Mesothelial cell of epicardium (in vitro differentiated cells): ENCODE measurements at places on chromosomes 7 and 10.

DNA sequence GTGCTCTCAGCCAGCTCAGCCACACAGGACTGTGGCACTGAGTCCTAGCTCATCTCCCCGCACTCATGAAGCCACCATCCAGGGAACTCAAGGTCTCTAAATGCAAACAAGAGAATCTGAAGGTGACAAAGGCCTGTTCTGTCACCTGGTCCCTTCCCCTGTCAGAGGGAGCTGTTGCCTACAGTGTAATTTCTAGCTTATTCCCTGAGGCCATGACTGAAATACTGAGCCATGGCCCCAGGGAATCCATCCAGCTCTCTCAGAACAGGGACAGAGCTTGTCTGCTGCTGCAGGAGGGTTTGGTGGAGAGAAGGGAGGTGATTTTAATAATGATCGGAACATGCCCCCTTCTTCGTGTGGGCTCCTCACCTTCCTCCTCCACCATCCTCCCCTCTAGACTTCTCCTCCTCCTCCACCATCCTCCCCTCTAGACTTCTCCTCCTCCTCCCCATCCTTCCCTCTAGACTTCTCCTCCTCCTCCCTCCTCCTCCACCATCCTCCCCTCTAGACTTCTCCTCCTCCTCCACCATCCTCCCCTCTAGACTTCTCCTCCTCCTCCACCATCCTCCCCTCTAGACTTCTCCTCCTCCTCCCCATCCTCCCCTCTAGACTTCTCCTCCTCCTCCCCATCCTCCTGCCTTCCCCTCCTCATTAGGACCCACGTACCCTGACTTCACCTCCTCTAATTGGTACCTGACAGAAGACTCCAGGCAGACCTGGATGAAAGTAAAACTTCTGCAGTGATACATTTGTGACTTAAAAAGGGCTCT, 338.0 kb upstream of the MKI67 start:
- H3K4me3 ChIP-seq = no peak overlapping the region
- peaks cover 24% of the 10 kb centered on the region for H3K27me3 ChIP-seq
- peak; percentile 54 for DNase-seq
- no peak overlapping the region for H3K27ac ChIP-seq
- H3K36me3 ChIP-seq = no peaks in the 10 kb centered on the region

DNA sequence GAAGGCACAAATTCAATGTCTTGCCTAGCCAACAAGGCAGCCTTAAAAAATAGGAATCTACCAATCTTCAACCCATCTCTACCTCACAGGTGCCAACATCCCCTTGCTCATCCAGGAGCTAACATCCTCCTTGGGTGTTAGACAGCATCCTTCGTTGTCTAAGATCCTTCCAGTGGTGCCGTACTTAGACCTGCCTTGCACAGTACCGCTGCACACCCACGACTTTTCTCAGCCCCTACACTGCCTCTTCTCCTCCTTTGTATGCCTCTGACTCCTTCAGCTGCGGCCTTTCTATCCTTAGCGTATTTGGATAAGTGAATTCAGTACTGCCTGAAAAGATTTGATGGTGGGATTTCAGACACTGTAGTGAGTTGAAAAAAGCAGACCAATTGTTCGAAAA, 15.9 kb upstream of the PRTFDC1 start:
- DNase-seq = no peak
- no peak overlapping the region for H3K27ac ChIP-seq
- H3K27me3 ChIP-seq = no peaks in the 10 kb centered on the region
- H3K4me1 ChIP-seq = peaks cover 7% of the 10 kb centered on the region
- H3K4me3 ChIP-seq = no peak overlapping the region
- H3K36me3 ChIP-seq = no peaks in the 10 kb centered on the region

DNA sequence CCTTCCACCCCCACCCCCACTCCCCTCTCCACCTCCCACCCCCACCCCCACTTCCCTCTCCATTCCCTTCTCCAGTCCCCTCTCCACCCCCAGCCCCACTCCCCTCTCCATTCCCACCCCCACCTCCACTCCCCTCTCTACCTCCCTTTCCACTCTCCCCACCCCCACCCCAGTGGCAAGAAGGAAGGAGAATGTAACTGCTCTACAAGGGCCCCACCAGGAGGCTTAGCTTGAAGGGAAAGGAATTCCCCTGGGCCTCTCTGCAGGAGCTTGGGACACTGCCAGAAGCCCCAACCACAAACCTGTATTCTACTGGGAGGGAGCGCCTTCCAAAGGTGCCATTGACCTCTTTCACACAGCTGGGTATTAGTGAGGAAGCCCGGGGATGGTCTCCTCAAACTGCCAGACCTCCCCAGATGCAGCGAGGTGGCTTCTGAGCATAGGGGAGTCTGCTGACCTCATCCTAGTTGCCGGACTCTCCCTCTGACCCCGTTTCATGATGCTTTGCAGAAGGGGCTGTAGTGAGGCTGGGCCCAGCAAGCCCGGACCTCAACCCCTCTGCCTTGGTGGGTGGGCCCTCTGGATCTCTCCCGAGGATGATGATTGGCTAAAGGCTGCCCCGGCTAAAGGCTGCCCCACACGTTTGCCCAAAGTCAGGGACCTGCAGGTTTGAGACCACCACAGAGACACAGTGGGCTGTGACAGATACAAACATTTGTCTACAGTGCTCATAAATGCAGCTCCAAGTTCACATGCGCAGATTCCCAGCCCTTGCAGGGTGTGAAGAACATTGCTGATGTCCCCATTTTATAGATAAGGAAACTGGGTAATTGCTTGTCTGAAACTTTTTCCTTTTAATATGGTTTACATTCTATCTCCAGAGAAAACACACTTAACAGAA, 2.9 kb downstream of the DEPP1 start:
- H3K27ac ChIP-seq = peak overlapping the region; percentile 91
- DNase-seq = peak; percentile 59
- no peaks in the 10 kb centered on the region for H3K27me3 ChIP-seq
- H3K36me3 ChIP-seq = peaks cover 6% of the 10 kb centered on the region
- peaks cover 68% of the 10 kb centered on the region for H3K4me1 ChIP-seq

GRCh38 chr10:13527864-13528122, 1.0 kb downstream of the BEND7 start:
- DNase-seq = no peak
- H3K4me3 ChIP-seq = peak overlapping the region; percentile 76
- H3K36me3 ChIP-seq = peaks cover 5% of the 10 kb centered on the region
- H3K27ac ChIP-seq = peak overlapping the region; percentile 76

- no peak overlapping the region for H3K4me3 ChIP-seq
- H3K4me1 ChIP-seq = no peaks in the 10 kb centered on the region
- H3K27me3 ChIP-seq = peaks cover 9% of the 10 kb centered on the region
- no peak overlapping the region for H3K27ac ChIP-seq
Observed at GRCh38 chr7:139557857-139558581, 34.5 kb downstream of the CLEC2L start.

DNA sequence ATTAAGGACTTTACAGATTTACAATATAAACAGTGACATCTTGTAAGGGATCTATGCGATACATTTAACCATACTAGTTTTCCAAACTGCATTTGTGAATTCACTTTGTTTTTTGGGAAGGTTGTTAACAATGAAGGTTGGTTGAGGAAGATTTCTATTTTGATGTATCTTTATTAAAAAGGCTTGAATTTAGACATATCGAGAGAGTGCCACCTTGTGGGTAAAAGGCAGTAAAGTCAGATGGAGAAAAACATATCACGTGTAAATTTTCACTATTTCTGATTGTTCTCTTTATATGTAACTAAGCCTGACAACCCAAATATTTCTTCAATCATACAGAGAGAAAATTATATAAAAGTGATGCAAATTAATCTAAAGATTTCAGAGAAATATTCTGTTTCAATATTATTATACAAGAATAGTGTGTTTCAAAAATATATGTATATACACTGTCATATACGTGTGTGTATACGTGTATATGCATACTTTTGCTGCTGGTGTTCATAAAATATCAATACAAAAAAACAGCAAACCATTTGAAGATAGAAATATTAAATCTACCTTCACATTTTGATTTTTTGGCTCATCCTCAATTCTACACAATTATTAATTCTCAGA, 988.6 kb downstream of the SORCS1 start:
- peaks cover 7% of the 10 kb centered on the region for H3K4me1 ChIP-seq
- no peak overlapping the region for H3K27ac ChIP-seq
- no peaks in the 10 kb centered on the region for H3K27me3 ChIP-seq
- no peak for DNase-seq

- no peak overlapping the region for H3K27ac ChIP-seq
- DNase-seq = no peak
- no peak overlapping the region for H3K4me3 ChIP-seq
- no peaks in the 10 kb centered on the region for H3K27me3 ChIP-seq
Observed at GRCh38 chr10:10542477-10542876, 475.2 kb upstream of the CELF2 start.

- no peak for DNase-seq
- H3K27ac ChIP-seq = no peak overlapping the region
- no peaks in the 10 kb centered on the region for H3K27me3 ChIP-seq
- H3K4me1 ChIP-seq = peaks cover 28% of the 10 kb centered on the region
Observed at GRCh38 chr7:69645683-69646082, 47.4 kb downstream of the AUTS2 start.

GRCh38 chr10:61866700-61867368, 34.7 kb upstream of the ARID5B start:
- peaks cover 31% of the 10 kb centered on the region for H3K4me1 ChIP-seq
- DNase-seq = no peak
- no peak overlapping the region for H3K4me3 ChIP-seq
- H3K36me3 ChIP-seq = no peaks in the 10 kb centered on the region
- no peak overlapping the region for H3K27ac ChIP-seq

- no peaks in the 10 kb centered on the region for H3K4me1 ChIP-seq
- peaks cover 5% of the 10 kb centered on the region for H3K27me3 ChIP-seq
- H3K4me3 ChIP-seq = no peak overlapping the region
- no peak overlapping the region for H3K27ac ChIP-seq
- DNase-seq = peak; percentile 2
Observed at GRCh38 chr10:47028466-47028865, 117.2 kb downstream of the PTPN20 start.

DNA sequence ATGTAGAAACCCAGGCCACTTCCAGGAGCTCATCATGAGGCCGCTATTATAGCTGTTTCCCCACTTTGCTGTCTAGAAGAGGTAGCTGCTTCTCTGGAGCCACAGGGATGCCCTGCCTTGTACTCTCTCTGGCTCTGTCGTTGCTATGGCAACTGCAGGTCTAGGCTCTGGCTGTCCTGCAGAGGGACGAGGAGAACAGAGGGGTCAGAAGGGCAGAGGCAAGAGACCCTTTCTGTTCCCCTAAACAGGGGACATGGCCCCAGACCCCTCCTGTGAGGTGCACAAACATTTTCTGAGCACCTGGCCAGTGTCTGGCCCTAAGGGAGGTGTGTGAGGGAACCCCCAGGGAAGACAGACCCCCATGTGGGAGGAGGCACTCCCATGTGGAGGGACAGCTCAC, 31.4 kb downstream of the ITPRIP start:
- H3K4me1 ChIP-seq = peaks cover 8% of the 10 kb centered on the region
- DNase-seq = no peak
- H3K27ac ChIP-seq = no peak overlapping the region
- no peaks in the 10 kb centered on the region for H3K27me3 ChIP-seq
- H3K36me3 ChIP-seq = peaks cover 4% of the 10 kb centered on the region

GRCh38 chr10:87752566-87752965, 65.5 kb downstream of the ATAD1 start:
- H3K4me1 ChIP-seq = peaks cover 9% of the 10 kb centered on the region
- peaks cover 18% of the 10 kb centered on the region for H3K36me3 ChIP-seq
- no peak overlapping the region for H3K4me3 ChIP-seq
- H3K27ac ChIP-seq = no peak overlapping the region
- no peak for DNase-seq

DNA sequence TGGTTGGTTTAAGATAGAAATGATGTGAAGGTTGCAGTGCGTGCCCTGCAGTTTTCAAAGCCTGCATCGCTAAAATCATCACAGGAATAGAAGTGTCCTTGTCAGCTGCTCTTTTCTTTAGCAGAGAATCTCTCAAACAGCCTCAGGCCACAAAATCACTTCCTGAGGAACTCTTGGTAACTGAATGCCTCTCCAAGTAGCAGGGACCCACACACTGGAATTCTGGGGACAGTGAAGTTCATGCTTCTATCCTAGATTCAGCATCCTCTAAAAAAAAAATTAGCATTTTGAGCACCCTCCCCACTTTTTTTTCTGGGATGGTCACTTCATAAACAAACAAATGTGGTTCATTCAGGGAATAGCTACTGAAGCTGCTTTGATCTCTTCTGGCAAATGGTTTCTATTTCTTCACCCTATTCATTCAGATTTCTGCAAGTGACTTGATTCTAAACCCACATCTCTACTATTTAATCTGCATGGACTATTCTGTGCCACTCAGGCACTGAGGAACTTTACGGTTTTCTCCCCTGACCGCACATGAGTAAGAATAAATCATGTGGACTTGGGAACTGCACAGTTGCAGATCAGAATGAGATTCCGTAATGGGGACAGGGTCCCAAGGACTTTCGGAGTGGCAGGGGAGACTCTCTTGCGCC, 306.9 kb downstream of the FRMD4A start:
- H3K27me3 ChIP-seq = peaks cover 17% of the 10 kb centered on the region
- H3K36me3 ChIP-seq = no peaks in the 10 kb centered on the region
- H3K4me3 ChIP-seq = no peak overlapping the region
- H3K27ac ChIP-seq = peak overlapping the region; percentile 43
- no peak for DNase-seq
- peaks cover 26% of the 10 kb centered on the region for H3K4me1 ChIP-seq

DNA sequence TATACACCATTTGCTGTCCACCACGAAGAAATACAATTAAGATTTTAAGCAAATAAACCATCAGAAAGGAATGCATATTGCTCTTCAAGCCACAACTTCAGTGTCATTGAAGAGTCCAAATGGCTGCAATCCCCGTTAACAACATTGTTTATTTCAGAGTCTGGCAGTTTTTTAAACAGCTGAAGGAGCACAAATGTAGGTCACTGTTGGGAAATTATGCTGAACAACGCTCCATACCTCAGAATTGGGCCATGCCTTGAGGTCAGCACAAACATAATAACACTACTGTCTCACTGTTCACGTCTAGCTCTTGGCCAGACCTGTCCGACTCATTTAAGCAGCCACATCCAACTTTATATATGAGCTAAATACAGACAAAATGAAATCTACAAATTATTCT, 453.9 kb upstream of the GHITM start:
- H3K4me1 ChIP-seq = no peaks in the 10 kb centered on the region
- H3K27ac ChIP-seq = no peak overlapping the region
- H3K36me3 ChIP-seq = no peaks in the 10 kb centered on the region
- H3K27me3 ChIP-seq = no peaks in the 10 kb centered on the region
- DNase-seq = no peak
- H3K4me3 ChIP-seq = no peak overlapping the region

- no peak overlapping the region for H3K4me3 ChIP-seq
- no peak for DNase-seq
- peaks cover 4% of the 10 kb centered on the region for H3K27me3 ChIP-seq
- H3K27ac ChIP-seq = no peak overlapping the region
Observed at GRCh38 chr10:67723601-67724000, 27.6 kb upstream of the CTNNA3 start.

DNA sequence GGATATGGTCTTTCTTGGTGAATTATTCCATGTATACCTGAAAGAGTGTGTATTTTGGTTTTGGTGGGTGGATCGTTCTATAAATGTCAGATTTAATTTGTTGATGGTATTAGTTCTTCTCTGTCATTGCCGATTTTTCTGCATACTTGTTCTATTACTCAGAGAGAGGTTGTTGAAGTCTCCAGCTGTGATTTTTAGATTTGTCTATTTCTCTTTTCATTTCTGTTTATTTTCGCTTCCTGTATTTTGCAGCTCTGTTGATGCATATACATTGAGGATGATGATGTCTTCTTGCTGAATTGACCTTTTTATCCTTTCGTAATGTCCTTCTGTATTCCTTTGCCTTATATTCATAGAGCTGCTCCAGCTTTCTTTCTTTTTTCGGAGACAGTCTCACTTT, 12.1 kb upstream of the BHLHA15 start:
- DNase-seq = no peak
- H3K4me3 ChIP-seq = no peak overlapping the region
- H3K27ac ChIP-seq = no peak overlapping the region
- no peaks in the 10 kb centered on the region for H3K27me3 ChIP-seq
